ENCODE measurements at places on chromosomes 12 and 14.

DNA sequence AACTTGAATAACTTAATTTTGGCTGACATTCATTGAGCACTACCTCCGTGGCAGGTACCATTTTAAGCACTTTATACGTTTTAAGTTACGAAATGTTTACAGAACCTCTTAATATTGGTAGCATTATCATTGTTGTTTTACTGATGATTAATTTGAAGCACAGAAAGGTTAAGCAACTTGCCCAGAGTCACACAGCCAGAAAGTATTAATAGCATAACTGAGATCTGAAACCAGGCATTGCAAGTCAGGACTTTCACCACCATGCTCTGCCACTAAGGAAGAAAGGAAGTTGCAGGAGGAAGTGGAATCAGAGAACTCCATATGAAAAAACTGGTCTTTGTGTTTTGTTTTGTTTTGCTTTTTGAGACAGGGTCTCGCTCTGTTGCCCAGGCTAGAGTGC is 28.2 kb upstream of the BCAT1 start:
- DNase-seq, result no peak

GRCh38 chr14:82913396-82913795 is 1379.7 kb upstream of the SEL1L start:
- DNase-seq, result no peak

DNA sequence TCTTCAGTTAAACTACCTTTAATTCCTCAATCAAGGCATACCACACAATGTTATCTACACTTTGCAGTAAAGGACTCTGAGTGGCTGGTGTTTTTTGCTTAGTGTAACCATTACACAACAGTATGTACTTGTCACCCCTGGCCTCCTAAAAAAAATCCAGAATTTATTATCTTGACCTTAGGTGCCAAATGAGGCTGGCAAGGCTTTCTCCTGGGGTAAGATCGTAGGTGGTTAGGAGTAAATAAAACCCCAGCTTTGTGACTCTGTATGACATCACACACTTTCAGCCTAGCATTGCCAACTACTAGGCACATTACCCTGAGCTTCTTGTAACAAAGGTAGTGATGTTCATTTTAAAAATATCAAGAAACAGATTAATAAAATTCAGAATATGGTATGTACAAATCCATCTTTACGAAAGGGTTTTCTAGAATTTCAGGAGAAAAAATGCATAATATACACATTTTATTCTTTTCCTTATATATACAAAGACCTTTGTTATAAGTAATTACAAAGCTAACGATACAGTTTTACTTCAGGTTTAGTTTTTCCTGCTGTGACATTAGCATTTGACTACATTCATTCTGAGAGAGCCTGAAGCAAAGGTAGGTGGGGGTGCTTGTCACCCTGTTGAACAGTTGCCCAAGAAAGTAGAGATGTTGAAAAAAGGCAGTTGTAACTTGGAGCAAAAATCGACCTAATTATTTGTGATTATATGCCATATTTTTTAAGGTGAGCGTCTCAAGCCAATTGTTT is 13.5 kb downstream of the TCL1A start:
- no peak for DNase-seq

- no peak for DNase-seq
These were observed 157.4 kb downstream of the LRRK2 start for GRCh38 chr12:40382217-40382616.

GRCh38 chr12:76264611-76265012 is 83.6 kb downstream of the BBS10 start:
- no peak for DNase-seq

- no peak for DNase-seq
These were observed 15.3 kb downstream of the COL2A1 start for GRCh38 chr12:47989023-47989417.

GRCh38 chr12:132847363-132848356 is 19.0 kb upstream of the GOLGA3 start:
- DNase-seq, result no peak

GRCh38 chr12:67068761-67069450 is 200.3 kb upstream of the CAND1 start:
- DNase-seq, result no peak

DNA sequence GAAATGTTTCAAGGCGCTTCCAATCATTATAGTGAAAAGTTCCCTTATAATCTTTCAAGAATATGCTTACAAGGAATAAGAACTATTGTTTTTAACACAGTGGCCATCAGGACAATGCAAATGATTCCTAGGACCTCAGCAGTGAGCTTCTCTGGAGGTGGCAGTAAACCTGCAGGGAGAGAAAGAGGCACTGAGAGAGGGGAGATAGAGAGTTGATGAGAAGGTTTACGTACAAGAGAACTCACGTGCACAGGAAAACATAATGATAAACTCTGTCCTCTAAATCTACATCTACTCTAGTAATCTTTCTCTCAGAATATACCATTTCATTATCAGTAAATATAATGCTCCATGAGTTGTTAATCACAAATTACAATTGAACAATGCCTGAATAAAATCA is 715 bp downstream of the KLRC4 start:
- DNase-seq, result no peak

Measured in stimulated activated CD4-positive, alpha-beta T cell treated with anti-CD3 and anti-CD28 coated beads, TNF-alpha, amount 100 ng/mL, for 1 hour (primary cell).